ENCODE measurements at places on chromosomes 7 and 10. TPM values are rescaled to one million over a fixed set of nuclear protein-coding genes. Genes with fewer than 3 reads are reported as not detected.
A peak's percentile ranks its signal among the peaks of the same experiment; 100 is the strongest.

DNA sequence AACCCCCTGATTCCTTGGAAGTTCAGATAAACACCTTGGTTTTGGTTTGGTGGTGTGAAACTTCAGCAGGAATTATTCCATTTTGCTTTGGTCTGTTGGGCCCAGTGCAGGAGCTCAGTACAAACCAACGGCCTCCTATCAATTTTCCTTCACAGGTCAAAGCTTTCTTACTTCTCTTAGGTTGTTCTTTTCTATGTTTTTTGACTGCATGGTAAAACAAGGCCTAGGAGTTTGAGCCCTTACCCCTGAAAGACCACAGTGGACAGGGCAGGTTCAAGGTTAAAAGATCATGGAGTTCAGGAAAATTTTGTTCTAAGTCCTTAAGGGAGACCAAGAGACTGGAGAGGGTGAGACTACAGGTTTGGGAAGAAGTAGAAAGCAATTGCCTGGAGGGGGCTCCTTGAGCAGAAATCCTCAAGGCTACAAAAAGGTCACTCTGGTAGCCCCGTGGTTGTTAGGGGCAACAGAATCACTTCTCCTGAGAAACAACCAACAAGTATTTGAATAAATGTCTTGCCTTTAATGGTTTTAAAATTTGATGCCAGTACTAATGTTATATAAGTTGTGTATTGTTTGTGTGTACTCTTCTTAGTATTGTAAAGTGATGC lies 40.9 kb upstream of the FHIP2A start:
- DNase-seq: no peak

GRCh38 chr10:93319896-93320295 lies 162.2 kb downstream of the MYOF start:
- no peak for DNase-seq

DNA sequence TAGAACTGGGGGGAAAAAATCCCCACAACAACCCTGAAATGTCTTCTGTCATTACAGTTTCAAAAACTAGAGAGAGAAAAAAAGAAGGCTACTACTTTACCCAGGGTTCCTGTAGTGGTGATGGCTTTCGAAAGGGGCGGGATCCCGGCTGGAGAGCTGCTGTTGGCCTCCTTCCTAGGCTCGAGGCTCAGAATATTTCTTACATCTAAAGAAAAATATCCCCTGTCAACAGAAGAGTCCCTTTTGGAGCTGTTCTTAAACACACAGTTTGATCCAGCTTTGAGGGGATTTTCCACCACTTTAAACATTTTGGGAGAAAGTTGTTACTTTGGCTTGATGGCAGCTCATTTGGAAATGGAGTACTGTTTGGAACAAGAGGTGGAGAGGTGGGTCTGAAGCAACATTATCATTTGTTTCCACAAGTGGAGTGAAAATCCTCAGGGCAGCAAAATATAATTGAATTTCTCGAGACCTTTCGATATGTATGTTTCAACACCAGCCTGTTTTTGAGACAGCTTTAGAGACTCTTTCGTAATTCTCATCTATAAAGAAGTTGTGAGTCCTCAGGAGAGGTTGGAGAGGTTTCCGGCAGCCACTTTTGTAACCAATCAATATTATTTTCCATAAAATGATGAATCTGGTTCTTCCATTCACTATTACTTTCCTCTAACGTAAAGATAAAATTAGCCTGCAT lies 5.1 kb downstream of the HOXA13 start:
- no peak for DNase-seq

- peak; percentile 82 for DNase-seq
Measured at GRCh38 chr7:157612664-157613561, 276.1 kb downstream of the DNAJB6 start.

- no peak for DNase-seq
Measured at GRCh38 chr7:66894463-66895080, 26.5 kb upstream of the TMEM248 start.

- DNase-seq: no peak
Measured at GRCh38 chr10:22651276-22651980, 63.0 kb downstream of the PIP4K2A start.

- DNase-seq: no peak
Measured at GRCh38 chr7:2964208-2964607, 79.5 kb downstream of the CARD11 start.

- no peak for DNase-seq
Measured at GRCh38 chr7:102255501-102255900, 31.2 kb upstream of the SH2B2 start.

GRCh38 chr10:75319274-75319673 lies 82.3 kb downstream of the ZNF503 start:
- DNase-seq: no peak

DNA sequence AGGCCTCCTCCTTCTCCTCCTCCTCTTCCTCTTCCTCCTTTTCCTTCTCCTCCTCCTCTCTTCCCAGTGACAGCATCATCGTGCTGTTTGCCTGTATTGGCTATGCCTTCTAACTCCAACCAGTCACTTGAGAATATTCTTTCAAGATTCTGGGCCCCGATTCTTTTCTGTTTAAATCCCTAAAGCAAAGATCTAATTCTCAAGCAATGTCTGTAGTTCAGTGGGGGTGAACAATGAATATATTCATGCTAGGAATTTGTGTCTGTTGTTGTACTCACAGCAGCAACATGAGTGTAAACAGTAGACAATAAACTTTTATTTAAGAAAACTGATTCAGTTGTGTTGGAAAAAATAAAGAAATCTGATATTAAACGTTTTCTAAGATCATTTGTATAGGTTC lies 30.7 kb downstream of the NUDT5 start:
- DNase-seq: no peak

GRCh38 chr10:103542764-103543616 lies 49.5 kb downstream of the NEURL1 start:
- peak; percentile 43 for DNase-seq

DNA sequence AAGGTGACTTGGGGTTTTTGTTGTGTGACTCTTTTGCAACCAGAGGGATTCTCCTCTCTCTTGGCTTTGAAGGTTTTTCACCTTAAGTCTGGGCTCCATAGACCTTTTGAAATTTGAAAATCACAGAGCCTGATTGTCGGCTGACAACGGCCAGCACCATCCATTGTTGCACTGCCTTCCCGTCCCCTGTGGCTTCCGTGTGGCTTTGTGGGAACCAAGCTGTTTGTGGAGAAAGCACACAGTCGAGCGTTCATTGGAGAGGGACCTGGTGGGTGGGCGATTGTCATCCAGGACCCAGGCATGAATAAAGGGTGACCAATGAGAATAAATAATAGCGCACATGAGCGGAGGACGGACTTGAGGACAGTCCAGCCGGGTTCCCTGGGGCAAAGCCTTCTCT lies 7.4 kb upstream of the RAMP3 start:
- no peak for DNase-seq

DNA sequence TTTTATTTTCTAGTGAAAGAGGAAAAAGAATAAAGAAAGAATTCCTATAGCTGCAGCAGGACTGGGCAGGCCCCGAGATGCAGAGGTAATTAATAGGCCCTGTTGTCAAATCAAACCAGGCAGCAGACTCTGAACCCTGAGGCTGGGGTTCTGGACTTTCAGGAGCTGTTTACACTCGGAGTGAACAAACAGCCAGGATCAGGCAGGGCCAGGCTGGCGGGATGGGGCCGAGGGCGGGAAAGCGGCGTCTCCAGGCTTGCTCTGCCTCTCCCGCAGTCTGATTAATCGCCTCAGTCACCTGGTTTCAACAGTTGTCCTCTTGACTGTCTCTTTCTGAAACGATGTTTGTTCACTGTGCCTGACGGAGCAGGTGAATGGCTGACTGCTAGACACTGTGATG lies 675.4 kb upstream of the FOXK1 start:
- no peak for DNase-seq

DNA sequence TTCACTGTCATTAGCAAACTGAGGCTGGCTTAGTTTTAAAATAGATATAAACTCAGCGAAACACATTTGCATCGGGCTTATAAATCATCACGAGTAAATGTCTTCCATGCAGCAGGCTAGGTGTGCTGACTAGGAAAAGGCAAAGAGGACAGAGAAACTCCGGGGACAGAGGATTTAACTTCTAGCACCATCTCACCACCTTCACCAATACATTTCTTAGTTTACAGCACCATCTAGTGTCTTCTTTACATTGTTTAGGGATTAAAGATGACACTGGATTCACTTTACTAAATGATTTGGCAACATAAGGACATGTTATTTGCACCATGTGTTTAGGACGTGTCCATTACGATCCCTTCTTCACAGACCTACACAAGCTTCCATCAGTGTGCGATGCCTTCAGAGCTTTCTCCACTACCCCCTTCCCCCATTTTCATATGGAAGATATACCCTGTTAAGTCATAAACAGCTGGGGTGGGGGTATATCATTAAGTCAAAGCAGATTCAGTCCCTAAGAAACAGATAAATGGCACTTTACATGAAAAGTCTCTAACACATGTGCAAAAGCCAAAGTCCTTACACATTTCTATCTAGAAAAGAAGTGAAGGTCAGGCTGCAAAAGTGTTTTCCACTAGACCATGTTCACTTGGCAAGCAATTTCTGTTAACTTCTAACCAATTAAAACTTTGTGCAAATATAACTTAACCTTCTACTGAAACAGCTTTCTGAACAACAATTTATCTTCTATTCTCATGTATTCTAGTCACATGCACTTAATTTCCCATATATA lies 103.3 kb downstream of the GRB10 start:
- no peak for DNase-seq

DNA sequence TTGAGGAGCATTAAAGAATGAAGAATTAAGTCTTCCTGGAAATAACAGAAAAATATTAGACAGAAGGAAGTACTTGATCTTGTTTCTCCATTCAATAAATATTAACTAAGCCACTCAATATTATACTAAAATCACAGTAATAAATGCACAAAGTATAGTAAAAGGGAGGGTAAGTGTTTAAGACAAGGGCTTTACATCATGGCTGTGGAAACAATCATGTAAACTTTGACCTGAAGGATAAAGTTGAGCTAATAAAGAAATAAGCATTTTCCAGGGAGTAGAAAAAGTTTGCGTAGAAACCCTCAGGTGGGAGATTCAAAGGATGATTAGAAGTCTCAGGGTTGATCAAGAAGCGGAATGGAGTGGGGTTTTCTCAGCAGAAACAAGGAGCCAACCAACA lies 78.2 kb downstream of the SEMA3C start:
- DNase-seq: no peak

DNA sequence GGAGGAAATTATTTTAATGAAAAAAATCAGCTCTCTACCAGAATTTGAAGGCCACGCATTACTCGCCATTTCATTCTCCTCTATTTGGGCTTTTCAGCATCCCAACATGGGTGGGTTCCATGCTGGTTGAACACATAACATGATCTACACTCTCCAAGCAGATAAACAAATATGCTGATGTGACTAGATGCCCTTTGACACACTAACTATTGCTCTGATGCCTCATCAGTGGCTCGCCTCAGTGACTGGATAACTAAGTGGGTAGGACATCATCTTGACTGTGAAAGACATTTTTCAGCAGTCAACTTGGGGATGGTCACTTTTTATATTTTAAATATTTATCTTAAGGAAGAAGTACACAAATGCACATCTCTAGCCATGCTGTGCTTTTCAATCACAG lies 113.9 kb upstream of the LAMB4 start:
- no peak for DNase-seq

DNA sequence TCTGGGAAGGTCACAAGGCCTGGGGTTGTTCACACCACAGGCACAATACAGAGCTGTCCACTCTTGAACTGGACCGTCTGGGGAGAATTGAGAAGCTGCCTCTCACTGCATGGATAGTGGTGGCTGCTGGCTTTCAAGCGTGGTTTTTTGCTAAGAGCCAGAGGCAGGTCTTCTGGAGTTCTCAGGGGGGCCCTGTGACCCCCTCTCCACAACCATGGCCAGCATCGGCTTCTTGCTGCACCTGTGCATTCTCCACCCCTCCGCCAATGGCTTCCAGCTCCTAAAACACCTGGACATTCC lies 140.3 kb downstream of the ADCY1 start:
- DNase-seq: no peak

DNA sequence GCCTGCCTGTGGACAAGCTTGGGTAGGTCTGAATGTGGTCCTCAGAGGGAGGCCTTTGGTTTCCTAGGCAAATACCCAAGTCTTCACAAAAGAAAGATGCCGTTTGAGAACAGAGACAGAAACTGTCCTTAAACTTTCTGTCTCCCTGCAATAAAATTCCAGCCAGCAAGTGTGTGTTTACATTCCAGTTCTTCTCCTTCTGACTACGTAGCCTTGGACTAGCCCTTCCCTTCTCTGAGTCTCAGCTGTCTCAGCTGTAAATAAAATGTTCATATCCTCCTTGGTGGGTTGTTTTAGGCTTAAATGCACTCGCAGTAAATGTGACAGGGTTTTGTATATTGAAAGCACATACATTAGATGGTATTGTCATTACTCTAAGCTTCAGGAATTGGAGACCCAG lies 561.2 kb upstream of the MKI67 start:
- no peak for DNase-seq

DNA sequence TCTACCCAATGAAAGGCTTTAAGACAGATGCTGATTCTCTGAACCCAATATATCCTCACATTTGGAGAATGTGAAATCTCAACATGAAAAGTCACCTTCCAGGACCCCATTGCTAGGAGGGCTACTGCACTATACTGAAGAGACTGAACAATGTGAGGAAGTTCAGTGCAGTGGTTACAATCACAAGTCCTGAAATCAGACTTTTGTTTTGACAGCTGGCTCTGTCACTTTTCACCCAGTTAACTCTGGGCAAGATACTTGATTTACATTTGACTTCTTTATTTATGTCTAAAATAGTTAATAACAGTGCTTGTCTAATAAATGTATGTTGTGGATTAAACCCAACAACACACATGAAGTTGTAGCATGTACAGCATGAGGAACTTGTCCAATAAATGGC lies 14.8 kb upstream of the VWDE start:
- no peak for DNase-seq

GRCh38 chr7:100074841-100075240 lies 6.7 kb downstream of the ZNF3 start:
- no peak for DNase-seq

GRCh38 chr7:146067880-146068279 lies 48.7 kb upstream of the CNTNAP2 start:
- no peak for DNase-seq

GRCh38 chr7:40810274-40810673 lies 675.5 kb downstream of the SUGCT start:
- no peak for DNase-seq

GRCh38 chr10:63761243-63761642 lies 240.0 kb downstream of the REEP3 start:
- no peak for DNase-seq

GRCh38 chr7:91293840-91294239 lies 29.6 kb downstream of the FZD1 start:
- DNase-seq: no peak

Gene SPDYE9
- total RNA-seq: not detected

Gene TBXAS1
- total RNA-seq: 6.7 TPM

Gene COL1A2
- total RNA-seq: 5.7 TPM

Gene DNA2
- 7.3 TPM for total RNA-seq

Gene TAS2R4
- total RNA-seq: 1.6 TPM

Gene SFMBT2
- 39.2 TPM for total RNA-seq

Gene SEMA4G
- 0.88 TPM for total RNA-seq

Gene CALHM1
- not detected for total RNA-seq

Gene IL6
- total RNA-seq: 0.64 TPM

Gene TLX1
- not detected for total RNA-seq

Gene PON1
- total RNA-seq: not detected

Gene PRSS37
- total RNA-seq: not detected

Gene PWWP2B
- 9.1 TPM for total RNA-seq

Gene TRIM73
- total RNA-seq: 33.2 TPM

Gene GPR141
- 1.1 TPM for total RNA-seq

Gene DENND10
- total RNA-seq: 41.7 TPM

Gene SEMA3C
- total RNA-seq: 0.35 TPM

Gene ZNRF2
- total RNA-seq: 24.4 TPM

Gene ADARB2
- not detected for total RNA-seq

Data from naive thymus-derived CD4-positive, alpha-beta T cell (primary cell).